ENCODE measurements at places on chromosomes 2 and 18.

DNA sequence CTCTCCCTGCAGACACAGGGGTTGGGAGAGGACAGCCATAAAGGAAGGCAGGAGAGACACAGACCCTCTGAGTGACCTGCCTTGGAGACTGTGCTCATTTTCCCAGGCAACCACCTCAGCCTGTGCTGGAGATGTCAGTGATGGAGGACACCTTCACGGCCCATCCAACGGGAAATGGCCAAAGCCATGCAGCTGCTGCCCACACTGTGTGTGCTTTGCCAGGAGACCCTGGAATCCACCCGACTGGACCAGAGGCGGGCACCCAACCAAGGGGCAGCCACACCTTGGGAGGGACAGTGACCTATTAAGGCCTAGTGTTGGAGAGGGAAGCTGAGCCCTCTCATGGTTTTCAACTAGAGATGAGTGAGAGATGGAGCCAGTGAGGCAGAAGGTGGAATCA, 192.5 kb downstream of the SMAD2 start:
- DNase-seq, result no peak

GRCh38 chr2:72822794-72823193, 3.0 kb downstream of the EXOC6B start:
- DNase-seq, result no peak

DNA sequence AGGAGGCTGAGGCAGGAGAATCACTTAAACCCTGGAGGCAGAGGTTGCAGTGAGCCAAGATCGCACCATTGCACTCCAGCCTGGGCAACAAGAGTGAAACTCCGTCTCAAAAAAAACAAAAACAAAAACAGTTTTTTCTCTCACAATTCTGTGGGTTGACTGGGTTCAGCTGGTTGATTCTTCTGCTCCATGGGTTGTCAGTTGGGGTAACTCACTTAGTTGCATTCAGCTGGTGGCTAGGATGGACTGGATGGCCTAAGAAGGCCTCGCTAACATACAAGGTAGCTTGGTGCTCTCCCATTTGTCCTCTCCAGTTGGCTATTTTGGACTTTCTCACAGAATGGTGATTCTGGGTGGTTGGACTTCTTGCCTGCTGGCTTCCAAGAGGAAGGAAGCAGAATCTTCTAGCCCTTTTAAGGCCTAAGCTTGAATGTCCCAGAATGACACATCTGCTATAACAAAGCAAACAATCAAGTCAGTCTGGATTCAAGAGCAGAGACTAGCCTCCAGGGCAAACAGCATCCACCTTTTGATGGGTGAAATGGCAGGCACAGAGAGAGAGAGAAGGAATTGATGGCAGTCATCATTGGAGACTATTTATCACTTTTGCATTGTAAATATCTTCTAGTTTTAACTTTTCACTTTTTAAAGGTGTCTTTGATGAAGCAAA, 17.9 kb downstream of the LAMA3 start:
- DNase-seq, result no peak

DNA sequence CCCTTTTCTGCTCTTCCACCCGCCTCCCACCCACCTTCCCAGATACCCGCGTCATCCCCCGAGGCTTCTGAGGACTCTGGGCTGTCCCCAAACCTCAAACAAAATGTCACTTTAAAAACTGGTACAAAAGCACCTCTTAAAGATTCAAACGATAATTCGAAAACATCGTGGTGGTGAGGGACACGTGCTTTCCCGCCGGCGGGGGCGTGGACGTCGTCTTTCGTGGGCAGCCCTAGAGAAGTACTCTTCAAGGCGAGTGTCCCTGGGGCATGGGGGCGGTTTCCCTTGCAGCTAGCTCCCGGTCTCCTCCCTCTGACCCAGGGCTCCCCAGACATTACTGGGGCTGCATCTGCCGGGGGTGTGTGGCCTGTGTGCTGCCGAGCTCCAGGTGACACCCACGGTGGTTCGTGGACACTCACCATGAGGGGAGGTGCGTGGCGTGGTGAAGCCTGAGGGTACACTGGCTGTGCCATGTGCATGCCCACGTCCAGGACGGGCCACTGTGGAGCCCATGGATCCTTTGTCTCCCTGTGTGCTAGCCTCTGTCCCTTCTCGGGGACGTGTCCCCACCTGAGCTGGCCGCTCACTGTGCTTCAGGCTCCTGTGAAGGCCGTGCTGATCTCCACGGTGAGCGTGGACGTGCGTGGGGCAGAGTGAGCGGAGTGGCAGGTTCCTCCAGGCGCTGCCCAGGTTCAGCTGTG, 117.8 kb downstream of the NFATC1 start:
- DNase-seq, result no peak

DNA sequence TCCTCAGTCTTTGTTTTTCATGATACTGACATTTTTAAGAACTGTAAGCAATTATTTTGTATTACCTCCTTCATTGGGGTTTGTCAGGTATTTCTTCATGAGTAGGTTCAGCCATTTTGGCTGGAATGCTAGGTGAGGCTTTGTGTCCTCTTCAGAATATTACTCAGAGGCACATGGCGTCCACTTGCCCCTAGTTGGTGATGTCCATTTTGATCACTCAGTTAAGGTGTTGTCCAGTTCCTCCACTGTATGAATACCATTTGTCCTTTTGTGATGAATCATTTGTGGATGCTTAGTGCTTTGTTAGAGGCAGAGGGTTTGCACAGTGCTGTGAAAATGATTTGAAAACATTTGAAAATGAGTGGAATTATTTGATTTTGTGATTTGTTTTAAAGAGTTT, 4.7 kb downstream of the IL1RL2 start:
- no peak for DNase-seq

DNA sequence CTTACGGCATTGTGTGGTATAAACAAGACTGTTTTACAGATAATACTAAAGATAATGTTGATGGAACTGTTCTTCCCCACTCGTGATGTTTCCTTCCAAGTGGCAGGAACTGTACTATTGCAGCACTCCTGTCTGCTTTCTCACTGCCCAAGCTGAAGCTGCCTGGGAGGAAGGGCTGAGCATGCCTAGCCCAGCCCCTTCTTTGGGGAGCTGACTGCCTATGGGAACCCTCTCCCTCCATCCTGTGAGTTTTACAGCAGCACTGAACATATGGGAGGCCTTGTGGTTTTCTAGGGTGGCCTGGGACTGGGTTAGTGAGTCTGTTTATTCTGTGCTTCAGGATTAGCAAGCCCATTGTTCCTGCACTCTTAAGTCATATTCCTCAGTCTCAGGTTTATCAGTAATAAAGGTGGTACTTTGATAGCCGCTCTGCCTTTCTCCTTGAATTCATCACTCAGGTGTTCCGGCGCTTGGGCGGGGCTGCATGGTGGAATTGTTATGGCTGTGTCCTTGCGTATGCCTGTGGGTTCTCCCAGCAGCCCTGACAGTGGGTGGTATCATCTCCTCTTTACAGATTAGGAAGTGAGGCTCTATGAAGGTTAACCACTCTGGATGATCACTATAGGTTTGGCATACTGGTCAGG, 379.7 kb downstream of the PTPRM start:
- peak; percentile 52 for DNase-seq

- DNase-seq, result no peak
Measured at GRCh38 chr2:32594573-32594972, 33.3 kb upstream of the TTC27 start.

GRCh38 chr2:164103271-164103670, 367.5 kb upstream of the FIGN start:
- DNase-seq, result no peak

- peak; percentile 71 for DNase-seq
Measured at GRCh38 chr2:9799729-9800632, 43.3 kb upstream of the TAF1B start.

All from GDM1 (cell line).